ENCODE measurements at places on chromosomes 12 and 14.

DNA sequence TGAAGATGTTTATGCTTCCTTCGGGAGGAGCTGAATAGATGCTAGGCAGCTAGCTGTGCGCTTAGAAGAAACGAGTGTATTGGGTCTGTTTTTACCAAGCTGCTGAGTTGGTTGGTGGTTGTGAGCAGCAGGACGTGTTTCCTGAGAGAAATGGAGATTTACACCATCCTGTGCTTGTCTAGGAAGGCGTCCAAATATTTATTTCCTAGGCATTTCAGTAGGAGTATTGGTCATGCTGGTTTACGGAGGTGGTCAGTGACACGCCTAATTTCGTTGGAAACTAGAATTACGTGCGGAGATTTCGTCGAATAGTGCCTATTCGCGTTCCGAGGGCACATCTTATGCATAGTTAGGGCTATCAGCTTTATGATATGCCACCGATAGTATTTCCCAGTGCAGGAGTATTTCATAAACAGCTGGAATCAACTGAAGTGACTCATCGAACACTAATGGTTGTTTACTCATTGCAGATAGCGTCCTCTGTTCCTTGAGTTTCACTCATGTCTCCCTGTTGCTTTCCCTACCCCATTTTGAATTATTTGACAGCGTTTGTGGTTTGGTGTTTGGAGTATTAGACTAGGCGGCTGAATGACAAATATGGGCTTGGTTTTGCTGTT is 780 bp downstream of the TBC1D15 start:
- DNase-seq, result no peak

DNA sequence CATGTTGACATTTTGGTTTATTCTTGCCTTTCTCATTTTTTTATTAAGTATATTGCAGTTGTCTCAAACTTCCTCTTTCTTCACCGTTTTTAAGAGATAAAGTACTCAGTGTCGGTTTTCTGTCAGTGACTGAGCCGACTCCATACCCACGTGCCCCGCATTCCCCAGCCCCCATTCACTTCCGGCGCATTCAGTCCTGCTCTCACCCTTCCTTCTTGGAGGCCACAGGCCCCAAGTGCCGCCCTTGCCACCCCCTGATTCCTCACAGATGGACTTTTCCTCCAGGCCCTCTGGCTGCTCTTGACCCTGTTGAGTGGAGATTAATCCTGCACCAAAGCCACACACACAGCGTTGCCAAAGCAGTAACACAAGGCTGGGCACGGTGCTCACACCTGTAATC is 19.1 kb upstream of the DNAH10 start:
- no peak for DNase-seq

DNA sequence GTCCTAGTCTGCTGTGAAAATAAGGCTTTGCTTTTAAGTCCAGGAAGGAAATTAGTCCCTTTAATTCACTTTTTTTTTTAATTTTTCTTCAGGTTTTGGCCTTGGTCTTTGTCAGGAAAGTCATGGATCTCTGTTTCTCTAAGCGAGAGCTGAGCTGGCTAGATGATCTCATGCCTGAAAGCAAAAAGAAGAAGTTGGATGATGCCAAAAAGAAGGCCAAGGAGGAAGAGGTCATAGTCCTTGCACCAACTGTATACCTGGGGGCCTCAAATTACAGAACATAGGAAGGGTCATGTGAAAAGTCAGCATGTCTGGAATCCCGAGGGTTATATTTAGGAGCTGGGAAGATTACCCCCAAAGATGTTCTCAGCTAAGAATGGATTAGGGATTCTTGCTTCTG is 72.3 kb downstream of the SLC4A8 start:
- DNase-seq, result no peak

- DNase-seq, result no peak
These were observed 36.1 kb downstream of the ERP29 start for GRCh38 chr12:112049351-112049750.

DNA sequence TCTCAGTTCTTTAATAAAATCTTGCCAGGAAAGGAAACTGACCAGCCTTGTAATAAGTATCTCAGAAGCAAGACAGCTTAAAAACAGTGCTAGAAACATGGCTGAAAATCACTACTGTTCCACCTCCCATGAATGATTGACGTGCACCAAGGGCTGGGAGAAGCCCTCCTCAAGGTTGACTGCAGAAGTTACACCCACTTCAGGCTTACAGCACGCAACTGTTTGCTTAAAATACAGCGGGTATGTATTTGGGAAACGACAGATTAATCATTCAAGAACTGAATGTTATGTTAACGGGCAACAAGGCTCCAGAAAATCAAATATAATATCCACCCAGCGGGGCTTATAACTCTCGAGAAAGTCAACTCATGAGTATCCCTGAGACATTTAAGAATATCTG is 22.1 kb downstream of the PRKD1 start:
- no peak for DNase-seq

DNA sequence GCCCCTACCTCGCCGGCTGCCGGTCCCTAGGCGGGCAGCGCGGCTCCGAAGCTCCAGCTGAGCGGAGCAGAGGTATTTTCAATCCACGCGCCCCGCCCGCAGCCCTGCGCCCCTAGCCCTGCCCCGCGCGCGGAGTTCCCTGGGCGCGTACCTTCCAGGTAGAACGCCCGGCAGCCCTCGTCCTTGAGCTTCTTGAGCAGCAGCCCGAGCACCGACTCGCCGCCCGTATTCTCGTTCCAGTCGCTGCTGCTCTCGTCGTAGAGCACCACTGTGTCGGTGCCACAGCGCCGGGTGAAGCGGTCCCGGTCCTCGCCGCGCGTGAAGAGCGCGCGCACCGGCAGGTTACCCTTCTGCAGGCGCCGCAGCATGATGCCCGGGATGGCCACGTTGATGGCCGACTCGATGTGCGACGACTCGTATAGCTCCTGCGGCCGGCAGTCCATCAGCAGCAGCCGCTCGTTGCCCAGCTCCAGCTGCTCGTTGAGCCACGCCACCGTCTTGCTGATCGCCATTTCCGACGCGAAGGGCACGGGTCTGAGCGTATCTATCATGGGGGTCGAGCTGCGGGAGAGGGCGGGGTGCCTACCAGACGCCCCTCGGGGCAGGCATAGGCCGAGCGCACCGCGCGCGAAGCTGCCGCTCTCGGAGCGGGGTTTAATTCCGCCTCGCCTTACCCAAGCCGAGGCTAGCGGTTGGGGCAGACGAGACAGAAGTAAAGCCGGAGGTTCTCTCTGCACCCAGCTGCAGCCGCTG is 636 bp downstream of the DUSP6 start:
- DNase-seq, result peak; percentile 9

- DNase-seq, result no peak
These were observed 452.4 kb downstream of the MED13L start for GRCh38 chr12:115824936-115825602.

- no peak for DNase-seq
These were observed 51.2 kb downstream of the SINHCAF start for GRCh38 chr12:31274520-31275300.

DNA sequence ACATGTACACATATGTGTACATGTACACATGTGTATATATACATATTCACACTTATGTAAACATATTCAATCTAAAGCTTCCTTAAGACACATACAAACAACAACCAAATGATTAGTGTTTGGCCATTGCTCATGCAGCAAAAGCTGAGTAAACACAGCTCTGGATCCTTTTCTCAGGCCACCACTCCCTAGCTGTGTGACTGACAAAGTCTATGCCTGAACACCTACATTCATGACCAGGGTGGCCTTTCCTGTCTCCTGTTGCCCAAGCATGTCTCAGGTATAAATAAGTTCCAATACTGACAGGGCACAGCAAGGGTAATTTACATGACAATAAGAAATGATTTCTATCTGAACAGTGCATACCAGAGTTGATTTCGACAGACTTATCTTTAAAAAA is 1.4 kb upstream of the PTPRO start:
- no peak for DNase-seq

GRCh38 chr12:108116254-108116653 is 12.8 kb upstream of the WSCD2 start:
- DNase-seq, result no peak

- no peak for DNase-seq
These were observed 213.1 kb downstream of the AEBP2 start for GRCh38 chr12:19652386-19652785.

DNA sequence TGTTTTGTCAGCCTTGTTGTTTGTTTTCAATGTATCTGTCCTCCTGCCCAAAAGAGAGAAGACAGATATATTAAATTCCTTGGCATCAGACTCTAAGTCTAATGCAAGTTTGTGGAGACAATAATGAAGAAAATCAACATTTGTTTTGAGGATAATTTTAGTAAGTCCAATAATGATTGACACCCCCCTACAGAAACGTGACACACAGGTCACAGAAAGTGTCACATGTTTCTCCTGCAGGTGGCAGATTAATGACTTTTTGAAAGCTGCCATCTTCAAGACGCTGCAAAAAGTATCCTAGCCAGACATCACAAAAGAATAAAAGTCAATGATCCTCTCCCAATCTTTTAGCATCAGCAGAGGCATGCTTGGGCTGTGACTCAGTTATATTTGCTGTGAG is 378.8 kb upstream of the TMPO start:
- DNase-seq, result no peak

DNA sequence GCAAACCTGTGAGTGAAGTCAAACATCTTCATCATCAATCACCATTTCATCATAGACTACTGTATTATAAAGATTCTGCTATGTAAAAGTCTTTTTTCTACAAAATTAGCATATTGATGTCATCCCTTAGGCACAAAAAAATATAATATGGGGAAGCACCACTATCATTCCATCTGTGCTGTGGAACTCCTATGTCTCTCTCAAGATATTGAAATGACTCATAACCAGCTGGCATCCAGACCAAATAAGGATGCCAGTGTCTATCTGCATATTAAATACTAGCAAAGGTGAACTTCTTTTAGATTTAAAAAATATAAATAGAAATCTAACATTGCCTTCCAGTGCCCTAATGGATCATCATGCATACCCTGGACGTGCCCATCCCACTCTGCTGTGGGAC is 17.9 kb upstream of the DCAF5 start:
- DNase-seq, result no peak

GRCh38 chr14:48937541-48938195 is 648.5 kb downstream of the RPS29 start:
- DNase-seq, result no peak

DNA sequence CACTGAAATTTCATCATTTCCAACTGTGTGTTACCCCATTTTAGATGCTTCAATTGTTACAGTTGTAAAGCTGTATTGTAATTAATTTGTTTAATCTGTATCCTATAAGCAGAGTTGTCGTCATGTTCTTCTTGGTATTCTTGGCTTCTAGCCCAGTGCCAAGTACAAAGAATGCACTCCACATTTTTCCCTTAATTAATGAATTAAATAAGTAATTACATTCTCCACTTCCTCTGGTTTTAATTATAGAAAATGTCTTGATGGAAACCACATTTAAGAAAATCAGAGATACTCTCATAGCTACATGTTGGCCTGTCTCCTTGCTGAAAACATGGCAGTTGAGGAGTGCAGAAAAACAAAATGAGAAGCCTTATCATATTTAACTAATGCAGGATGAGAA is 746 bp downstream of the DNAI7 start:
- DNase-seq, result no peak

DNA sequence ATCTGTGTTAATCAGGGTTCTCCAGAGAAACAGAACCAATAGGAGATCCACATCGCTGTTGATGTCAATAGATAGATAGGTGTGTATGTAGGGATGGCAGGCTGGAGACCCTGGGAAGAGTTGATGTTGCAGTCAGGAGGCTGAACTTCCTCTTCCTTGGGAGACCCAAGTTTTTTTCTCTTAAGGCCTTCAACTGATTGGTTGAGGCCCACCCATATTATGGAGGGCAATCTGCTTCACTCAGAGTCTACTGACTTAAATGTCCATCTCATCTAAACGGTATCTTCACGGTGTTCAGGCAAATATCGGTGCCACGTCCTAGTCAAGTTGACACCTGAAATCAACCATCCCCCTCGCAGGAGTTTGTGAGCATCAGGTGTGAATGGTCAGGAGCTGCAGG is 63.0 kb downstream of the ETV6 start:
- DNase-seq, result no peak

- DNase-seq, result no peak
These were observed 85.4 kb upstream of the PLXNC1 start for GRCh38 chr12:94062796-94063635.

GRCh38 chr12:40342010-40342409 is 117.2 kb downstream of the LRRK2 start:
- DNase-seq, result no peak

GRCh38 chr14:81305743-81306142 is 85.0 kb upstream of the GTF2A1 start:
- DNase-seq, result no peak

DNA sequence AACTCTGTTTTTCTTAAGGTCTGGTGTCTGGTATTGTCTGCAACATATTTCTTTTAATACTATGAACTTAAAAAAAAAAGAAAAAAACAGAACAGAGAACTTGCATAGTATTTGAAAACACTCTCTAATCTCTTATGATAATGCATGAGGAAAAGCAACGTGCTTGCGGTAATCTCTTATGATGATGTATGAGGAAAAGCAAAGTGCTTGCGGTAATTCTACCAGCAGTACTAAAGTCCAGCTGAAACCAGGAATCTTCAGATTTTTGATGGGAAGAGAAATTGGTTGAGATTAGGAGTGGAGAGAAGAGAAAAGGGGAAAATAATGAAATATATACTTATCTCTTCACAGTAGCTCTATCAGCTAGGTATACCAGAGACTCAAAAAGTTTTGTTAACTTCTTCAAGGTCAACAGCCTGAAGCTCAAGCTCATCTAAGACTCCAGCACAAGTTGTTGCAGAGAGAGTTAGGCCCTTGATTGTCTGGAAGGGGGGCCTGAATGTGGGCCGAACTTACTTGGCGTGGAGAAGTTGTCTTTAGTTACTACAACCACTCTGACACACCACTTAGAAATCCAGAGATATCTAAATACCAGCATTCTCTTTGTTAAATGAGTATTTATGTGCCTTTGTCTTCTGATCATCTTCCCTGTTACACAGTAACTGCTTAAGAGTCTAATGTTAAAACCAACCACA is 240.4 kb downstream of the PRKD1 start:
- no peak for DNase-seq

DNA sequence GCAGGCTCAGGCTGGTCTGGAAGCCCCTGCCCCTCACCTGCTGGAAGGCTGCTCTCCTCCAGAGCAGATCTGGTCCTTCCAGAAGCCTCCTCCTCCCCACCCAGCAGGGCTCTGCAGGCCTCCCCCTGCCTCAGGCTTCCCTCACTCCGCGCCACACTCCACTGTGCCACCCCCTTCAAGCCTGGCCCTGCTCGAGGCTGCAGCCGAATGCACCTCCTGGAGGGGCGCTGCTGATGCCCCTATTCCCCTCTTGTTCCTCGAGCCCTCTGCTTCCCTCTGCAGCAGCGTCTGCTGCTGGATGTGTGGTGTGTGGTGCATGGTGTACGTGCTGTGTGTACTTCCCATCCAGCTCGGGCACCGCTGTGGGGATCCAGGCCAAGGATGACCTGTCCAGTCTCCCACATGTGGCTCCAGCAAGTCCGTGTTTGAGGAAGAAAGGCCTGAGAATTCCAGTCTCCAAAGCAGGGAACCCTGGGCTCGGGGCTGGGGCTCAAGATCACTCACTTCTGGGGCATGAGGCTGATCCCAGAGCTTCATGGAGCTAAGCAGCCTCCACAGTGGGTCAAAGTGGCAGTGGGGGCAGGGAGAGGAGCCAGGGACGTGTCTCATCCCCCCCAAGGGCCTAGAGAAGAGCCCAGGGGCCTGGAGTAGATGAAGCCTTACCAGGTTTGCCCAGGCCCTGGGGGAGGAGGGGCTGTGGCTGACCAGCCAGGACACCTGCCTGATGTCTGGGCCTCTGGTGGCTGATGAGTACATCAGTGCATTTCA is 136.0 kb upstream of the C14orf180 start:
- DNase-seq, result no peak

- DNase-seq, result no peak
These were observed 7.9 kb upstream of the NAA25 start for GRCh38 chr12:112116232-112117060.

GRCh38 chr14:34971801-34972200 is 11.0 kb upstream of the SRP54 start:
- no peak for DNase-seq

- no peak for DNase-seq
These were observed 18.3 kb upstream of the ATP2A2 start for GRCh38 chr12:110262442-110263388.

All from activated gamma-delta T cell treated with anti-CD3 and anti-CD28 coated beads, Interleukin-2, amount 50 U/mL, for 16 hours (primary cell).